Stimulated activated CD4-positive, alpha-beta T cell treated with anti-CD3 and anti-CD28 coated beads, Interleukin-2, amount 100 ng/mL, for 24 hours (primary cell): ENCODE measurements at places on chromosomes 7 and 10.

DNA sequence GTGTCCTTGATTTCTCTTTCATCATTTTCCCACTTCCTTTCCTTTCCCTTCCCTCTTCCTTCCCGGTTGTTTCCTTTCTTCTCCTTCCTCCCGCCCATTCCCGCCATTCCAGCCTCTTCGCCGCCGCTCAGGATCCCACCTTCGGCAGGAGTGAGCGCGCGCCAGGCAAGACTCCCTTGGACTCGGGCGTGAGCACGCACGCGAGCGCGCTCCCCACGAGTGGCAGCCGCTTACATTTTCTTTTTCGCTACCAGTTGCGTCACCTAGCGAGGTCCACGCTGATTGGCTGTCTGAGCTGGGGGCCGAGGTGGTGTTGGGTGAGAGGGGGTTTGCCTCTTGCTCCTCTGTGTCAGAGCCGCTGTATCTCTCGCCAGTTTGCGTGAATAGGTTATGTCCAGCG lies 11.8 kb downstream of the ZAN start:
- DNase-seq = no peak

- DNase-seq = no peak
Observed at GRCh38 chr7:90092506-90092905, 61.8 kb upstream of the STEAP1 start.

- no peak for DNase-seq
Observed at GRCh38 chr10:121590772-121591171, 7.5 kb downstream of the FGFR2 start.

GRCh38 chr7:101820703-101821102 lies 3.3 kb downstream of the CUX1 start:
- no peak for DNase-seq

- no peak for DNase-seq
Observed at GRCh38 chr7:32916006-32916405, 24.4 kb upstream of the KBTBD2 start.

GRCh38 chr10:13803566-13804554 lies 217.1 kb downstream of the PRPF18 start:
- no peak for DNase-seq

DNA sequence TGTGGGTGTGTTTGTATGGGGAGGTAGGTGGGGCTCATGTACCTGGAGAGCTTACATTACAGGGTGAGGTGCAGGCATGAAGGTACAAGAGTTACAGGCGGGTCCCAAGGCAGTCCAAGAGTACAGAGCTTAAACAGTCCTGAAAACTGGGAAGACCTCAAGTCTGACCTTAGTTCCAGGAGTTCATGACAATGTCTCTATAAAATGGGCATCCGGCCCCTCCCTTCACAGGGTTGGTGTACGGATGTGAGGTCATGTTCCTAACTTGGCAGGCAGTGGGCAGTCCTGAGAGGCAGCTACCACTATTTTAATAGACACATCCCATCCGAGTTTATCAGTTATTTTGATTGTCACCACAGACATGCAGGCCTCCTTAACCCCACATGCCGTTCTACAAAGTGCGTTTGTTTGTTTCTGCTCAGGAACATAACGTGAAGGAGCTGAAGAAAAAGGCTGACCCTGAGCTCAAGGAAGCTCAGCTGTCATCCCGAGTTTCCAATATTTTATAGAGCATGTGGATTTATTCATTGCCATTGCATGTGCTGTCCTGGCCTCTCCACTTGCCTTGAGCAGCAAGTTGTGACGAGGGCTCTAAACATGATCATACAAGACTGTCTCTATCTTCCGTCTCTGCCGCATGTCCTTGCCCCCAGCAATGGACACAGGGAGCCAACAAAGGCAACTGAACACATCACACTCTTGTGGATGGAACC lies 647.5 kb upstream of the IGFBP3 start:
- no peak for DNase-seq

DNA sequence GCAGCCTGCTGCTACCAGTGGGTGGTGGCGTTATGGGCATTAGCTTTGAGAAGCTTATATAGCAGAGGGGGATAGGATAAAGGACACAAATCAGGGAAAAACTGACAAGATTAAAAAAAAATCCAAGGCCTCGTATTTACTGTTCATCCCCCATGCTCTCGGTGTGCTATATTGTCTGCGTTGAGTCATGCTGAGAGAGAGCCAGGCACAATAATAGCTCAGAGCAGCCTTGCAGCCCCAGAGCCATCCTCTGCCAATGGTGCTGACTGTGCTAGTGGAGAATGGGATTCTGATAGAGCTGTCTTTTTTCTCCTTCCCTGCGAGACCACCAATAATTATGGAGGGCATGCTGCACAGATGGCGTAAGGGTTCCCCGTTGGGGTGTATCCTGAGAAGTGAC lies 51.7 kb upstream of the FZD1 start:
- DNase-seq = no peak

DNA sequence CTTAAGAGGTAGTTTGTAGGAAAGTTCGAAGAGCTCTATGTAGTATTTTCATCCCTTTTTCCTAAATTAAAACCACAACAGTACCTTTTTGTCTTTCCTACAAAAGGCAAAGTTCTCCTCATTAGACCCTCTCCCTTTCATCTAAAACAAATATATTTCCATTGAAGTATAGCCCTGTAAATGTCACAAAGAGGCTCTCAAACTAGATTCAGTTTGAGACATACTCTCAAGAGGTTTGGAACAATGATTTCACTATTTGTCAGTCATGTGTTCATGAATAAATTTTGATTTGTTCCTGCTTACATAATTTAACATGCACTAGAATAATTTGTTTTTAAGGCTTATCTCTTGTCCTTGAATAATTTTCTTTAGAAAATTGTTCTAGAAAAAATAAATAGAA lies 12.2 kb downstream of the TAS2R16 start:
- no peak for DNase-seq

DNA sequence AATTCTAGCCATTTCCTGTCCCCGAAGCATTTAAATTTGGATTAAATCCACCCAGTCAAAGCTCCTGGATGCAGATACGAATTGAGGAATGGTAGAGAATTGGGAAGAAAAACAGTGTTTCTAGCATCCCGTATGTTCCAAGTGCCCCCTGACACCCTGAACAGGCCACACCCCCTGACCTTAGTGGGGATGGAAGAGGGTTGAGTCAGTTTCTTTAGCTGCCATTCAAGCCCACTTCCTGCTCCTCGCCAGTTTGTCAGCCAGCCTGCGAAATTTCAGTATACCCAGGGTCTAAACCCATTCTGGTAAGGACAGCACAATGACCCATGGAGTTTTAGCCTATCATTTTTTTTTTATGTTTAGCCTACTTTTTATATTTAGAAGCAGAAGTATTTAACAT lies 101.1 kb downstream of the PKD1L1 start:
- no peak for DNase-seq

DNA sequence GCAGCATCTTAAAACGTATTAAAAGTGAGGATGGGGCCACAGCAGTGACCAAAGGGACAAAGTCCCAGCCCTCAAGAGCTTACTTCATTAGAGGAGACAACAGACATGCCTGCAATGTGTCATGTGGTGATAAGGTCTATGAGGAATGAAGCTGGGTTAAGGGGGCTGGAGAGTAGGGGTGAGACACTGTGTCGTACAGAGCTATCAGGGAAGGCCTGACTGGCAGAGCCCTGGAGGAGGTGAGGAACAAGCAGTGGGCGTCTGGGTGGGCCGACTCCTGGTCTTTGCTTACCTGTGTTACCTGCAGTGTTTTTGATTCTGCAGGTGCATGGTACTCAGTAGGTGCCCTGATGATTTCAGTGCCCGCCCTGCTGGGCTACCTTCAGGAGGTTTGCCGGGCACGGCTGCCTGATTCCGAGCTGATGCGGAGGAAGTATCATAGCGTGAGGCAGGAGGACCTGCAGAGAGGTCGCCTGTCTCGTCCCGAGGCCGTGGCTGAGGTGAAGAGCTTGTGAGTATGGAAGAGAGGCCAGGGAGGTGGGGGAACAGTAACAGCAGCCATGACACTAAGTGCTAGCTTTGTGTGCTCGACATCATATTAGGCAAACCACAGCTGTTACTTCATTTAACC lies 7.6 kb downstream of the ZFYVE27 start:
- DNase-seq = no peak

- DNase-seq = peak; percentile 65
Observed at GRCh38 chr10:98045785-98046389, 15.5 kb upstream of the CRTAC1 start.

DNA sequence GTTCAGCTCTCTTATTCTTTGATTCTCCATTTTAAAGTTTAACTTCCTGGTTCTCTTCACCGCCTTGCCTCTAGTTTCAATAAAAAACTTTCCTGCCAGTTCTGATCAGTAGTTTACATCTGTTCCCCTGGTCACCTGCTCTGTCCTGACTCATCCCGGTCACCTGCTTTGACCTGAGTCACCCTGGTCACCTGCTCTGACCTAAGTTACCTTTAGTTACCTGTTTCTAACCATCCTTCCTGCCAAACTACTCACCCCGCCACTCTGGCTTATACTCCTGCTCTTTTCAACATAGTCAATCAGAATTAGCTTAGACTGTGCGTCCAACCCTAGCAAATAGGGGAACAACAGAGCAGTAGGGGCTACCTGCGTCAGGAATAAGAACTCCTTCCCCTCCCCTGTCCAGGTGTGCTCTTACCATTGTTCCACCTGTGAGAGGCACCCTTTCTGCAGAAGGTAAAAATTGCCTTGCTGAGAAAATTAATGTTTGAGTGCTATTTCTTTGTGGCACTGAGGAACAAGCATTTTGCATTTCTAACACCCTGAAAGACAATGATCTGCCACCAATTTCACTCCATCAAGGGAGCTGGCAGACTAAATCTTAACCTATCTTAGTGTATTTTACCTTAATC lies 263.6 kb downstream of the DOCK4 start:
- no peak for DNase-seq

- DNase-seq = no peak
Observed at GRCh38 chr10:48701139-48701901, 16.6 kb downstream of the WDFY4 start.

DNA sequence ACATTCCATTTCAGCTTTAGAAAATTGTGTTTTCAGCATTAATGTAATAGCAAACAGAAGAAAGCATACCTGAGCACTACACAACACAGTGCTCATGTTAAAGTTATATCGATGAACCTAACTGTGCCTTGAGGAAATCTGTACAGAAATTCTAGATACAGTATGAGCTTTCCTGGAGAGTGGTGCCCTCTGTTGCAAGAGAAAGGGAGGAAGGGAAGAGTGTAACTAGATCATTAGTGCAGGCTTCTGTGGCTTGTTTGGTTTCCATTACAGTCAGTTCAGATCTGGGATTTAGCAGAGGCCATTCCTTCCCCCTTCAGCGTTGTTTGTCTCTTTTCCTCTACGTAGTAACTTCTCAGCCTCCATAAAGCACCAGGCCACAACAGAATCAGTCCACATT lies 139.7 kb downstream of the HTR7 start:
- DNase-seq = no peak

- no peak for DNase-seq
Observed at GRCh38 chr7:101581891-101582290, 47.2 kb downstream of the MYL10 start.

GRCh38 chr10:77071956-77072355 lies 565.7 kb downstream of the KCNMA1 start:
- DNase-seq = no peak

- no peak for DNase-seq
Observed at GRCh38 chr7:72334066-72334465, 78.1 kb downstream of the CALN1 start.

DNA sequence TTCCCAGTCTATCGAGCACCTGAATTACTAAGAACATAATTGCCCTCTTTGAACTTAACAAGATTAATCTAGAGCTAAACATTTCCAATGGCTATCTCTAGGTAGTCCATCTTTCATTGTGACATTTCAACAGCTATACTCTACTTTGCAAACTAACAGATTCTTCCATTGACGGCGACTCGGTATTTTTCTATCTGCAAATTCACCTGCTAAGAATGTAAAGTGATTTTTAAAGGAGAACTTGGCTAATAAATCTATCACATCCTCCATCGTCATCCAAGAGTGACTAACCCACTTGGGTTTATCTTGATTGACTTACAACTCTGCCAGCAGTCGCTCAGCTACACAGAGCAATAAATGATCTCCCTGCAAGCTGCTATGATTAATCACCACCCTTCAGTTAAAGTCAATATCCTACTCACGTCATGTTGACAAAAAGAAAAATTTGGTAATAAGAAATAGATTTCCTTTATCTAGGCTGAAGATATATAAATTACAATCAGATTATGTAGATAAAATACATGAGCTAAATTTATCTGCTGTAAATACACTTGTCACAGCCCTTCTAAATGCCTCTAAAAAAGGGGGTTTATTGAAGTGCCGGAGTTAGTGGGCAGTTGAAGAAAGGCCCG lies 99.5 kb downstream of the SFMBT2 start:
- DNase-seq = no peak

DNA sequence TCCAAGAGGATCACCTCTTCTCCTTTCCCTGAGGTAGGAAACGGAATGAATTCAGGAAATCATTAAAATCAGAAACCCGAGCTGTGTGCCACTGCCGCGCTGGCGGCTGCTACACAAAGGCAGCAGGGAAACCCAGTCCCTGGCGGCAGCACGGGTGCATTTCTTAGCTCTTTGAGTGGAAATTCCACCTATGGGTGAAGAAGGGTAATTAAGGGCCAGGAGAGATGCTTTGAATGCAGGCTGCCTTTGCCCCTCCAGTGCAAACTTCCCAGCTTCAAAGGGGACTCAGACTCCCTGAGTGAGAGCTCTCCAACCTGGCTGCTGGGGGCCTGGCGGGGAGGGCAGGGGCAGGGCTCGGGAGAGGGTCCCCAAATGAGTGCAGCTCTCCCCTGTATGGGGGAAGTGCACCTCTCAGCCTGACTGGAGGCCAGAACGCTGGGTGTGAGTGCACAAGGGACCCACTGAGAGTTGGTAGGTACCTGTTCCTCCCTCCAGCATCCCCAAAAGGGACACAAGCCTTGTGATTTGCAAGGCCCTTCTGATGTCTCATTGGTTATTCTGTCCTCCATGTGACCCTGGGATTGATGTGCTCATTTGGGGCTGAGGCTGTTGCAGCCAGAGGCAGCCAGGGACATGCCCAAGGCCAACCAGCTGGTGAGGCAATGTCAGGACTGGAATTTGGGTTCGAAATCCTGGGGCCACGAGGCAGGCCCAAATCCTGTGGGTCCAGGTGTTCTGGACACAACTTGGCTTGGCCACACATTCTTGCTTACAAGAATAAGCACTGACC lies 16.3 kb upstream of the ZMIZ1 start:
- no peak for DNase-seq

- no peak for DNase-seq
Observed at GRCh38 chr10:113517165-113517900, 35.5 kb upstream of the HABP2 start.

GRCh38 chr7:158271646-158272045 lies 316.0 kb downstream of the PTPRN2 start:
- DNase-seq = no peak

DNA sequence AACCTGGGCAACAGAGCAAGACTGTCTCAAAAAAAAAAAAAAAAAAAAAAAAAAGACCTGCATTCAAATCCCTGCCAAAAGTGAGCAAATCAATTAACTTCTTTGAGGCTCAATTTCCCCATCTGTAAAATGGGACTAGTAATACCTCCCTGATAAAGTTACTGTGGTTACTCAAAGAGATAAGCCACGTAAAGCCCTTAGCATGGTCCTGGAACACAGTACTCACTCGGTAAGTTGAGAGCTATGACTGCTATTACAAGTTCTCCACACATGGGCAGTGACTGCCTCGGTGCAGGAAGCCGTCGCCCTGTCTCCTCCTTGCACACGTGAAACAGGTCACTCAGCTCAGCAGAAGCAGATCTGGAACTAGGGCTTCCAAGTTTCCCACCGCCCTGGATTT lies 37.9 kb downstream of the DDIT4 start:
- DNase-seq = no peak
